ENCODE measurements at places on chromosomes 2 and 18.

DNA sequence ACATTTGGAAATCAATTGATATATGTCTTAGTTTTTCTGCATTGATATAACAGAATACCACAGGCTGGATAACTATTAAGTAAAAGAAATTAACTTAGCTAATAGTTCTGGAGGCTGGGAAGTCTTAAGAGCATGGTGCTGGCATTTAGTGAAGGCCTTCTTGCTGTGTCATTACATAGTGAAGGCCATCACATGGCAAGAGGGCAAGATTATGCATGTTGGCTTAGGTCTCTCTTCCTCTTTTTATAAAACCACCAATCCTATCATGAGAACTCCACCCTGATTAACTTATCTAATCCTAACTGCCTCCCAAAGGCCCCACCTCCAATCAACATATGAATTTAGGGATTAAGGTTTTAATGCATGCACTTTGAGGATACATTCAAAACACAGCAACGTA is 225.5 kb upstream of the VRK2 start:
- DNase-seq = no peak

DNA sequence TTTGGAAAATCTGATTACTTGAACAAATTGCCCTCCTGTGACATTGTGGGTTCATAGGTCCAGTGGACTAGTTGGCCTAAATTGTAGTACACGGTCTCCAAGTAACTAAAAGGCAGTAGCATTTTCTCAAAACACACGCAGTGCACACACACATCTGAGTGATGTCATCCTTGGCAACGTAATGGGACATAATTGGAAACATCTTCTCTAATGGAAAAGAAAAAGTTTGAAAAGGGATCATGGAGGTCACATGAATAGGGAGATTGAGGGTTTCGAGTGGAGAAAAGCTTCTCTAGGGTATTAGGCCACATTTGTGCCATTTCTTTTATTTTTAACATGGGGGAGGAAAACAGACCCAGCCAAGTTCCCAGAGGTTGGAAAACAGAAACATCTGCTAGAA is 93.3 kb downstream of the MAP4K4 start:
- DNase-seq = no peak

- DNase-seq = no peak
Observed at GRCh38 chr2:28098501-28099225, 208.1 kb downstream of the BABAM2 start.

DNA sequence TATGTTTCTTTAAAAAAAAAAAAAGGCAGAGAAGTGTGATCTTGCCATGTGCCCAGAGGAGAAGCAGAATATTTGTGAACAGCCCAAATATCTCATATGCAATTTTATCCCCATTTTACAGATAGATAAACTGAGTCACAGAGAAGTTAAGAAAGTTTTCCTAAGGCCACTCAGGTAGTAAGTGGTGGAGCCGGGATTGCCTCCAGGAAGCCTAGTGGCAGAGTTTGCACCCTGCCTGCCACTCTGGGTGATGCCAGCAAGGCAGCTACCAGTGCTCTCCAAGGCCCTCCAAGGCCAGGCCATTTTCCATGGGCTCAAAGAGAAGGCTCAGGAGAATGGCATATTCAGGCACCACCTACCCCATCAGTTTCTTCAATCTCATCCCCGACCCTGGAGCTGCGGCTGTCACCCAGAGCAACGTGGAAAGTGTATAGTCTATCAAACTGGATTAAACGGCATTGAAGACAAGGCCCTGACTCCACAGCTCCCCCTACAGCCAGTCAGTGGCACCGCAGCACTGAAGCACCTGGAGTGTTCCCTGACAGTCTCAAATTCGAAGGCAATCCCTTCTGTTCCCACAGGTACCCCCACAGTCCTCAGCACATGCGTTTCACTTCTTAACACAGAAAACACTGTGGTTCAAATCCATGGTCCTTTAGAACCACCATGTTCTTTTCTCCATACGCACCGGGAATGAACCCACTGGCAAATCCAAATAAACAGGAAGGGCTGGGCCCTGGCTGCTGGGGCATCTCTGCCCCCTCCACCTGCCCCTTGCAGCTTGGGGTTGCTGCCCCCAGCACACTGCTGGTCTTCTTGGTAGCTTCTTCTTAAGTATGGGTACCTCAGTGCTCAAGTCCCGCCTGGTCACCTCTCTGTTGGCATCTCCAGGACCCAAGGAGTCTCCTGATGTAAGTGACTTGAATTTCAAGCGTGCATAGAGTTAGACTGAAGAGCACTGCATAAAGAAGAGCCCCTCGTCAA is 175.3 kb downstream of the INHBB start:
- no peak for DNase-seq

- no peak for DNase-seq
Observed at GRCh38 chr2:123371535-123371934, 653.6 kb upstream of the CNTNAP5 start.
